ENCODE measurements at places on chromosomes 12 and 14.

- DNase-seq = no peak
Observed at GRCh38 chr14:70855486-70855885, 46.2 kb upstream of the MAP3K9 start.

DNA sequence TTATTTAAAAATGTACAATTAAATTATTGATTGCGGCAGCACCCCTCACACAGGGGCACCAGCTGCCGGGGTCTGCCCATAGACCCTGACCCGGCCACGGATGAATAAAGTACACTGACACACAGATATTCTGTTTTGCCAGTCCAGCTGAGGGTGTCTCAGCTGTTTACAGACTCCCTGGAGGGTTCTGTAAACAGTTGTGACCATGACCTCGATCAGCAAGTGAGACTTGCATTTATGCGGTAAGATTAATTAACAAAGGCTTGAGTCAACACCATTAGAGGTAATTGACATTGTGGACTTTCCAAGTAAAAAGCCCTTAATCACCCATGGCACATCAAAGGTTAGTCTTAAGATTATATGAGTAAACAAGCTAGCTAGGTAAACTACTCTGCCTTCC is 94.3 kb downstream of the FUT8 start:
- no peak for DNase-seq

- no peak for DNase-seq
Observed at GRCh38 chr14:70454731-70455130, 2.8 kb downstream of the ADAM21 start.

DNA sequence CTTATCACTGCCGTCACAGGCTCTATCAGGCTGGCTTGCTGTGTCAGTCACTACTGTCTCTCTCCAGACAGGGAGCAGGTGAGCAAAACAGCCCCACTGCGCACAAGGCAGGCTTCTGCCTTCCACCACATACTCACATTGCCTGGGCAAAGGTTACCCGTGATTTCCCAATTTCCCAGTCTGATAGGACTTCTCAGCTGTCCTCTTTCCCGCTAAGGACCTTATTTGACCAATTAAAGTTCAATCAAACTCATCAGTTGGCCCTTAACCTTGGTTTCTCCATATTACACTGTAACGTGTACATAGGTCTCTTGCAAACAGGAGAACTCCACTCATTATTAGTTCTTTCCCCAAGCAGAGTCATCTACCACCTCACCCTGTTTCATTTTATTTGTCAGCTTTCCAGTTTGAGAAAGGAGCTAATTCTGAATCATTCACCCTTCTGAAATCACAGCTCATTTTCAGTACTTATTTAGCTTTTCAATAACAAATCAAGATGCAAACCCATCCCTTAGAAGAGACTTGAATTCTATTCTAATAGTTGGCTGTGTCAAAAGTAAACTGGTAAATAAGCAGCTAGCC is 170.8 kb downstream of the ESR2 start:
- DNase-seq = no peak

GRCh38 chr12:43976027-43976426 is 140.1 kb downstream of the TMEM117 start:
- DNase-seq = no peak

DNA sequence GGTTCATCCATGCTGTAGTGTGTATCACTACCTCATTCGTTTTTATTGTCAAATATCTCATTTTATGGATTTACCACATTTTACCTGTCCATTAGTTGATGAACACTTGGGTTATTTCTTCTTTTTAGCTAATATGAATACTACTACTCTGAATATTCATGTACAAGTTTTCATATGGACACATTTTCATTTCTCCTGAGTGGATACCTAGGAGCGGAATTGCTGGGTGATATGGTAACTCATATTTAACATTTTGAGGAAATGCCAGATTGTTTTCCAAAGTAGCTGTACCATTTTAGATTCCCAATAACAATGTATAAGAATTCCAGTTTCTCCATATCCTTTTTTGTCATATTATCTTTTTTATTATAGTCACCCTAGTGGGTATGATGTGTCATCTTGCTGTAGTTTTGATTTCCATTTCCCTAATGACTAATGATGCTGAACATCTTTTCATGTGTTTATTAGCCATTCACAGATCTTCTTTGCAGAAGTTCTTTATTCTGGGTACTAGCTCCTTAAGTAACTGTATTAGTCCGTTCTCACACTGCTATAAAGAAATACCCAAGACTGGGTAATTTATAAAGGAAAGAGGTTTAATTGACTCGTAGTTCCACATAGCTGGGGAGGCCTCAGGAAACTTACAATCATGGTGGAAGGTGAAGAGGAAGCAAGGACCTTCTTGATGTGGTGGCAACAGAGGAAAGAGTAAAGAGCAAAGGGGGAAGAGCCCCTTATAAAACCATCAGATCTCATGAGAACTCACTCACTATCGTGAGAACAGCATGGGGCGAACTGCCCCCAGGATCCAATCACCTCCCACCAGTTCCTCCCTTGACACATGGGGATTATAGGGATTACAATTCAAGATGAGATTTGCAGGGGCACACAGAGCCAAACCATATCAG is 11.9 kb downstream of the NRDE2 start:
- DNase-seq = no peak

GRCh38 chr14:53367644-53368026 is 214.5 kb upstream of the DDHD1 start:
- no peak for DNase-seq

- DNase-seq = peak; percentile 1
Observed at GRCh38 chr12:27331291-27331926, 1.2 kb upstream of the BMAL2 start.

- DNase-seq = no peak
Observed at GRCh38 chr12:26125400-26126339, 833 bp upstream of the BHLHE41 start.

DNA sequence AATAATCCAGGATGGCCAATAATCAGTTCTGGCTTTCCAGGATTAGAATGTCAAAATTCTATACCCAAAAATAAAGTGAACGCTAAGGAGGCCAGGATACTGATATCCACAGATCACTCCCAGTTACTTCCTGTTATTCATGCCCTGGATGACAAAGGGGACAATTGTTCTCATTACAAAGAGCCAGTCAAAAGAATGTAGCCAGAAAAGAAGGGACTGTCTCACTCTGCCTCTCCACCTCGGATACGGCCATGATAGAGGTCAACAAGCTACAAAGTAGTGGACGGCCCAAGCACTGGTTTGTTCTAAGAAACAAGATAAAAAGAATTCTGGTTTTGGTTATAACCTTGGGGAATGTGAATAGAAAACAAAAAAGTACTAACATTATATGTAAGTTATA is 116.1 kb upstream of the ATF7IP start:
- DNase-seq = no peak

DNA sequence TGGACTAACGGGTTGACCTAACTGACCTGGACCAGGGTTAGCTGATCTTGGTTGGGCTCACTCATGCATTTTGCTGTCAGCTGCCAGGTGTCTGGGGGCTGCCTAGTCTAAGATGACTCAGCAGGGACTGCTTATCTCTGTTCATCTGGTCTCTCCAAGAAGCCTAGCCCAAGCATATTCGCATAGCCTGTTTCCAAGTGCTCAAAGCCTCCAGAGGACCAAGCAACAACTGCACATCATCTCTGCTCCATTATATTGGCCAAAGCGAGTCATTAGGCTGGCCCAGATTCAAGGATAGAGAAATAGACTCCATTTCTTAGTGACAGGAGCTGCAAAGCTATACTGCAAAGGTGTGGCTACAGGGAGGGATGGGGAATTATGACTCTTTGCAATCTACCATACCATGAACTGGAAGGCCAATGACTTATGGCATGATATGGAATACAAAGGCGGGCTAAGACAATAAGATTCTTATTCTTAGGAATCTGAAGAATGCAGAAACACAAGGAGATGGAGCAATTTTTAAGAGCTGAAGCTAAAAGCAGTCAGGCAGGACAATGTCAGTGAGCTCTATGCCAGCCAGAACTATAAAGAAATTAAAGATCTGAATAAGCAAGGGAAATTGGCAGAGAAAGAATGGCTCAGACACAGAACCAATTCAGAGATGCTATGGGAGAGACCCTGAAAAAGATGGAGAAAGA is 194.6 kb upstream of the FSCB start:
- DNase-seq = no peak

GRCh38 chr14:100825713-100826331 is at the start of gene MEG3:
MEG3 (plus strand) TSS chr14:100826118.
- DNase-seq = no peak

- DNase-seq = peak; percentile 68
Observed at GRCh38 chr12:4857472-4858291, 52.0 kb upstream of the KCNA1 start.

GRCh38 chr12:9334041-9334692 is 126.0 kb upstream of the PZP start:
- no peak for DNase-seq

DNA sequence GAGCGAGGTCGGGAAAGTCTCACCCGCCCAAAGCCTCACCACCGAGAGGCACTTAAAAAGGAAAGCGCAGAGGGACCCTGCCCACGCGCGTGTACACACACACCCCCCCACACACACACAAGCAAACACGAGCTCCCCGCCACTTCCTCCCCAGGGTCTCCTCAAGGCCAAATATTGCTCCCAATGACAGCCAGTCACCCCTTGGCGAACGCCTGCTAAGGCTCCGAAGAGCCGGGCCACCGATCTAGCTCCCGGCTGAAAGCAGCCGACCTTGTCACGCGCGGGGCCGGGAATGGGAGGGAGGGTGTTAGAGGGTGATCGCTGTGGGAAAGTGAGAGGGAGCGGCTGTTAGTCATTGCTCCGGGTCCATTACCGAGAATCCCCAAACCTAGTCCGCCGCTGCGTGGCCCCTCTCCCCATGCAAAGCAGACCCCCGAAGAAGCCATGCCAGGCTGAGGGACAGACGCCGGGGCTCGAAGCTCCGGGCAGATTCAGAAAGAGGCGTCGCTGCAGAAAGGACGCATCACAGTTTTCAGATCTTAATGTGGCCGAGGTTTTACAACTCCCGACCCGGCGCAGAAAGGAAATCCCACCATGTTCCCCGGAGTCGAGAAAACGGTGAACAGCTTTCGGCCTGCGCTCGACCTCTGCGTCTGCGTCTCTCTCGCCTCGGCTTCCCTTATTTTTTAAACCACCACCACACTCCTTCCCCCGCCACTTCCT is 2.6 kb downstream of the BMP4 start:
- no peak for DNase-seq

DNA sequence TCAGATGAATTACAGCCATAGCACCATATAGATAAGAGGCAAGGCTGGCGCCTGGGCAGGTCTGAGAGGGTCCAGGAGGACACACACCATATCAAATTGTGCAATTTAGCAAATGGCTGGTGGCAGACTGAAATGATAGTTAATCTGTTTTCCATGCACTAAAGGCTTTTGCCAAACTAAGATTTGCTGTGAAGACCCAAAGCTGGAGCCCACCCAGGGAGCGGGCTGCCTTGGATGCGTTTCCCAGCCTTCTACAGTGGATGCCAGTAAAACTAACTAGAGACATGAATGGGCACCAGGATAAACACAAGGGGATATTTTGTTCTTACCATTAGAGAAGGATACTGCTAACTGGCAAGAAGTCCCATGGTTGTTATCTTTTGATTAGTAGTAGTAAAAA is 475.1 kb downstream of the DPF3 start:
- DNase-seq = no peak

DNA sequence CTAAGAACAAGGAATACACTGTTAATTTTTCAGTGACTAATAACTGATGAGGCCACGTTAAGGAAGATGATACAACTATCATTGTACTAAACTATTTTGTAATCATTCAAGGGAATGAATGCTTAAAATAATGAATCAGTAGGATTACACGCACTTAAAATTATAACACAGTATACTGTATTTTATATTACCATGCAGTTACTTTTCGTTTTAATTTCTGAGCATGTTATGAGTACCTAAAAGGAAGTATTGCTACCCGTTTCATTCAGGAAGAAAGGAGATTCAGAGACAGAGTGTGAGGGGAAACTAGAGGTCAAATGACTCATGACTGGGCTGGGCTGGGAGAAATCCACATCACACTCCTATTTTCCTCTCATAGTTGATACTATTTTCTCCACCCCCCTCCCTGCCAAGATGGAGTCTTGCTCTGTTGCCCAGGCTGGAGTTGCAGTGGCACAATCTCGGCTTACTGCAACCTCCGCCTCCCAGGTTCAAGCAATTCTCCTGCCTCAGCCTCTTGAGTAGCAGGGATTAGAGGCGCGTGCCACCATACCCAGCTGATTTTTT is 202.0 kb downstream of the PPM1H start:
- DNase-seq = no peak

- peak; percentile 31 for DNase-seq
Observed at GRCh38 chr14:22383515-22384166, 205.4 kb downstream of the DAD1 start.

DNA sequence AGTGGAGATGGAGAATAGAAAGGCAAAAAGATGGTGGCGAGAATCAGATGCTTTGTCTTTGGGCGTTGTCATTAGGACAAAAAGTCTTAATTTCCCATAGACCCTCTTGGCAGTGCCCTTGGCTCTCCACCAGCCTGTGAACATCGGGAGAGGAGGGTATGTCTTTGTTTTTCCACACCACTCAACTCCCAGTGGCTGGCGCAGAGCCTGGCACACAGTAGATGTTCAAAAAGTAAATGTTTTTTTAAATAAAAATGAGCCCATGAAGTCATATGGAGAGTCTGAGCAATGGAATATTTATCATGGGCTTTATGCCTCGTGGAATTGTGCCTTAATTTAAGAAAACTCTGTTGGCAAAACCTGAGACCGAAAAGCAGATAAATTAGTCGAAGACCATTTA is 90.4 kb downstream of the SRGAP1 start:
- DNase-seq = no peak

- no peak for DNase-seq
Observed at GRCh38 chr14:90060965-90061684, 669 bp upstream of the KCNK13 start.

DNA sequence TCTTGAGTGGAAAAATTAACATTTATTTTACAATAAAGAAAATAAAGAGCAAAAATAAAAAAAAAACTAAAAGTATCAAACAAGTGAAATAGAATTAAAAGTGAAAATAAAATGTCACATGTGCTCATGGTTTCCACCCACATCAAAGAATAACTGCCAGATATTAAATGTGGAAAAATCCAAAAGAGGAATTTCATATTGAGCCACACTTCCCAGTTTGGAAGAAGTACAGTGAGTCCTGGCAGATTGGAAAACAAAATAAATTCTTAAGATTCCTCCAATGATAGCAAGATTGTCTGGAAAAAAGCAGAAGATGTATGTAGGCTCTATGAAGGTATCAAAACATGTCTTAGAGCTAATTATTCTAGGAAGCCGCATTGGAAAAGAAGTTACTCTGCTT is 1019.5 kb downstream of the SLC6A15 start:
- DNase-seq = no peak

DNA sequence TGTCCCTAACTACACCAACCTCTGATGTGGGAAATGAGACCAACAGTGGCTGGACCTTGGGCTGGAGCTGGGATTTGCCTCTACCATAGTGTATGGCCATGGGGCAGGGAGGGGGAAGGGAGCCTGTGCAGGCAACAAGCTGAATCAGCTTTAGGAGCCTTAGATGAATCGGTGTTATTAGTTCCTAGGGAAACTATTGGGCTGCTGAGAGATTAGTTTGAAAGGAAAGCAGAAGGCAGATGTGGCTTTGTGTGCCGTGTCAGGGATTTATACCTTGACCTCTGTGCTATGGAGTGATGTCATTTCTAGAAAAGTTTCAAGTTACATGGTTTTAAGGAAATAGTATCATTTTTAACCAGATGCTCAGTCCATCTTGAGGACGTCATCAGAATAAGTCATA is 19.5 kb upstream of the GAS2L3 start:
- DNase-seq = no peak
